ENCODE measurements at places on chromosomes 7 and 10.

DNA sequence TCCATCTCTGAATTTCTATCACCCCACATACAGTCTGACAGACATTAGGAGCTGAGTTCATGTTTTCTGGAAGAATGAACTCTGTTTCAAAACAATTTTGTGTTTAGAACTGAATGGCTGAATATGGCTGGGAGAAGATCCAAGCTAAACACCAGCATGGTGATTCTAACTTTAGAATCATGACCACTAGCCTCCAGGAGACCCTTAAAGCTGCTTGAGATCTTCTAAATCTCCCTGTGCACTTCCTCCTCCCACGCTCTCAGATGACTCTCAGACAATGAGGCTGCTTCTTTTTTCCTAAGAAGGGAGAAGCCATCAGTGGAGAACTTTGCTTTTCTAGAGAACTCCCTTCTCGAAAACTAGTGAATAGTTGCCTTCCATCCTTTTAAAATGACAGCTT, 711.2 kb downstream of the GRID1 start:
- no peak for DNase-seq

DNA sequence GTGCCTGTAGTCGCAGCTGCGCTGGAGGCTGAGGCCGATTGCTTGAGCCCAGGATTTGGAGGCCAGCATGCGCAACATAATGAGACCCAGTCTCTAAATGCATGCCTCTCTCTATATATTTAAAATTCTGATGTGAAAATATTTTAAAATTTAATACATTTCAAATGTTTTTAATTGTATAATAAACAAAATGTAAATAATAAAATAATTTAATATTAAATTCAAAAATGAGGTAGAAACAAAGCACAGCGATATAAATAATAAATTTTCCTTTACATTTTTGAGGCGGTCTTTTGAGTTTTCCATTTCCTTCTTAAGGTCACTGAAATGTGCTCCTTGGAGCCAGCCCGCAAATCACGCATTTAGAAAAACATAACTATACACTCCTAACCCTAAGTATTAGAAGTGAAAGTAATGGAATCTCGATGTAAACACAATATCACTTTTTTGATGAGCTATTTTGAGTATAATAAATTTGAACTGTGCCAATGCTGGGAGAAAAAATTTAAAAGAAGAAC, 523 bp upstream of the CDK1 start:
- DNase-seq: no peak

- no peak for DNase-seq
Measured at GRCh38 chr7:76204147-76204546, 2.5 kb downstream of the SRRM3 start.

DNA sequence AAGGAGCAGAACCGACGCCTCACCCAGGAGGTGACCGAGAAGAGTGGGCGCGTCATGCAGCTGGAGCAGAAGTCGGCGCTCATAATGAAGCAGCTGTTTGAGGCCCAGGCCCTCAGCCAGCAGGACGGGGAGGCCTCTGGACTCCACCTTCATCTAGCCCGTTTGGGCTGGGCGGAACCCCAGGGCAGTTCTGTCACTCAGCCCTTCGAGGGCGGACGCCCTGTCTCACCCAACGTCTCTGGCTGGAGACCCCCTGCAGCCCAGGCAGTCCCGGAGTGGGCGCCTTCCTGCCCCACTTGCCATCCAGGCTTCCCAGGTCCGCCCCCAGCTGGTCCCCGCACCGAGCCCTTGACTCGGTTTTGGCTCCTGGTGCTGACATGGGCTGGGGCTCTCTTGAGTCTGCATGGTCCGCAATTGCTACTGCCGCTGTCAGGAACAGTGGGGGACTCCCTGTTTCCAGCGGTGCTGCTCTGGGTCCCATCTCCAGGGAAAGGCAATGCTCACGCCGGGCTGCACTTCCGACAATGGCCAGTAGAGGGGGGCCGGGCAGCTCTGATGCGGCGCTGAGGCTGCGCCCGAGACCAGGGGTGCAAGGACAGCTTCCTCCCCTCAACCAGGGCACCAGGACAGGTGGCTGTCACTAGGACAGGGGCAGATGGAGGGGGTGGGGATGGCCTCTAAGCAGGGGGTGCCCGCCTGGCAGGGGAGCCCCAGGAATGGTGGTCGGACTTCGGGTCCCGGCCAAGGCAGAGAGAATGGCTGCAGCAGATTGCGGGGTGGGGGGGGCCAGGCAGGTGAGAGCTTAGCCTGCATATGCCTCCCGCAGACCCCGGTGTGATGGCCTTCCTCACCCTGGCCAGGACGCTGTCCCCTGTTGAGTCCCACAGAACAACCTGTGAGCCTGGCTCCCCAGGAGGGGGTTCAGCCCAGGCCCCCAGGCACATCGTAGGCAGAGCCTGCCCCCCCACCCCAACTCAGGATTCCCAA, 71.2 kb upstream of the KCTD7 start:
- no peak for DNase-seq

GRCh38 chr7:40315277-40315676, 180.5 kb downstream of the SUGCT start:
- no peak for DNase-seq

GRCh38 chr7:31058688-31059087, 6.6 kb downstream of the ADCYAP1R1 start:
- DNase-seq: no peak

DNA sequence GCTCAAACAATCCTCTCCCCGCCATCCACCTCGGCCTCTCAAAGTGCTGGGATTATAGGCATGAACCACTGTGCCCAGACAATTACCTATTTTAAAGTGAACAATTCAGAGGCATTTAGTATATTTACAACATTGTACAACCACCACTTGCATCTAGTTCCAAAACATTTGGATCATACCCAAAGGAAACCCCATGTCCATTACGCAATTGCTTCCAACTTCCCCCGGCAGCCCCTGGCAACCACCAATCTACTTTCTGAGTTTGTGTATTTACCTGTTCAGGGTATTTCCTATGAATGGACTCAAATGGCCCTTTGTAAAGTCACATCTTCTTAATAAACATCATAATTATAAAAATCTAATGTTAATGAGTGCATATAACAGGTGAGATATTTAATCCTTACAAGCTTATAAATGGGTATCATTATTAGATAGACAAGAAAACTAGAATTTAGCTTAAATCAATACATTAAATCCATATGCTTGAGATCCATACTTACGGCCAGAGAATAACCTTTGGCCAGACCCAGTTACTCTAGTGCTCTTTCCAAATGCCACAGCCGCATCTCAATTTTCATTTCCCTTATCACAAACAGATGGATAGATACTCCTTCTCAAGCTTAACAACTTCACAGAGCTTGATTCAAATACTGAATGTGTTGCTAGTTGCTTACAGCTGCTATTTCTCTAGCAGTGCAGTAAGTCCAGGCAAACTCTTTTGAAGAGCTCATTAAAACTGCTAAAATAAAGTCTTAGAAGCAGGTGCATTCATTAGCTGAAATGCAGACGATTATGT, 133.4 kb upstream of the MKLN1 start:
- DNase-seq: no peak

DNA sequence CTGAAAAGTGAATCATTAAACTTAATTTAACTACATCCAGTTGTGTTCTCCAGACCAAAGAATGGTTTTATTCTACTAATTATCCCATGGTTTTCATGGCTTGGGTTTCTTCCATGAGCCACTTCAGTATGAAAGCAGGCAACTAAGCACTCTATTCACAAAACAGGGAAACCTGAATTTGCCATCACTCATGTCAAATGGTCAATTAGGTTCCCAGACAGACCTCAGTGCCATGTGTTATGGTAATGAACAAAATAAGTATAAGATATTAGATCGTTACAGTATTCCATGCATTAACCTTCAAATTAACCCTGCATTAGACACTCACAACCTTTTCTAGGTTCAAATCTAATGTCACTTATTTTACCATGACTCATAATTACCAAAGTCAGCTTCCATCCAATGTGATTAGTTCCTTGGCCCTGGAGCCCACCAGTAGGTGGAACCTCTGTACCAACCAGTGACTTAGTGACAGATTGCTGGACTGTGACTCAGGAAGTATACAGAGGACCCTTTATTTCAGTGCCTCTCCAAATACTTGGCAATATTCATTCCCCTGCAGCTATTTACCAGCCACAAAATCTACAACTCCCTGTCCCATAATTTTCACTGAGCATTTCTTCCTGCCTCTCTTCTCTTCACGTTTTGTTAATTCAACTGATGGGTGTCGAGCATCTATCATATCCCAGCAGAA, 1270.2 kb upstream of the SORCS1 start:
- DNase-seq: no peak

DNA sequence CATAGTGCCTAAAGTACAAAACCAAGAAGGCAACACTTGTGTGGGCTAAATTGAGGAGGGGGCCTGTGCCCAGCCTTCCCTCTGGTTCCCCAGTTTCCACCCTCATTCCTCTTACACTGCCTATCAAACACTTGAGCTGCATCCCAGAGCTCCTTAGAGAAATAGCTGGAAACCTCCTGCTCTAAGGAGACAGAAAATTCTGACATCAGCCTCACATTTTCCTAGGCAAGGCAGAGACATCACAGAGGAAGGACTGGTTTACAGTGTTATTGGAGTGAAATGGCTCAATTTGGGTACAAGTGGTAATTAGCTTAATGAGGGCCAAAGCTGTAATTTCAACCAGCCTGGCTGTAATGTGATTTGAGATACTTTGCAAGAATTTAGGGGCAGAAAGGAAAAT, 192.3 kb upstream of the AOAH start:
- DNase-seq: no peak

- no peak for DNase-seq
Measured at GRCh38 chr10:86178401-86179152, 188.0 kb downstream of the GRID1 start.

DNA sequence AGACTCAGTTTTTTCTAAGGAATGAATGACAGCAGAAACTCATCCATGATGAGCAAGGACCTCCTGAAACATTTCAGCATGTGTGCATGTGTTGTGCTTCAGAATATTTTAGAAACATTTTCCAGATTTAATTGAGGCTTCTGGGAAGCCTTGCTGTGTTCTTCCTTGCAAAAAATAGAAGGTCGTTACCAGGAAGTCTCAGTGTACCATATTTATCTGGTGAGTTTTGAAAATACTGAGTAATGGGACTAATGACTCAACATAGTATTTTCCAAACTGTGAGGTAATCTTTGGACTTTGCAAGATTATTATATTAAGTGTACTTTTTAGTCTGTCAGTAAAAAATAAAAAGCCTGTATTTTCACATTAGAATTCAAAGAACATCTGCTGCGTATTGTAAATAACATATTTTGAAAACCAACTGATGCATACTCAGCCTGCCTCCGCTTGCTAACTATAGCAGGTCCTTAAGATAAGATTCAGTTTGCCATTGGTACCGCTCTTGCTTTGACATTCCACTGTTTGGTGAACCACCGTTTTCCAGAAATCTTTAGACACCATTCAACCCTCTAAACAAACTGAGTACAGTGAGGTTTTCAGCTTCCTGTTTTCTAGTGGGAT, 739.6 kb upstream of the GALNT17 start:
- DNase-seq: no peak

DNA sequence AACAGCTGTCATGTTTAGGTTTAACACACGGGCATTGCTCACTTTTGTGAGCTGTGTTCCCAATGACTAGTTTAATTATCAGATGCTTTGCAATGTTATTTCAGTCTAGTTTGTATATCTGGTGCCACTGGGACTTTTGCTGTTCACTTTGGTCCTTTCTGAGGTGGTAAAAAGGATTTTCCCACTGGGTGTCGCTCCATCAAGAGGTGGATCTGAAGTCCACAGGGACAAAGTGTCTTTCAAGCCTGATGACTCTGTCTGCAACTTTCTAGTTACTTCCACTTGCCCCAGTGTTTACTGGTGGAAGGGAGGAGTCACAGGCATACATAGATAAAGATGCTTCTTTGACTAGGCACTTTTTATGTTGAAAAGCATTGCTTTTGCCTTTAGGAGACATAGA, 242.2 kb downstream of the HGF start:
- DNase-seq: no peak

DNA sequence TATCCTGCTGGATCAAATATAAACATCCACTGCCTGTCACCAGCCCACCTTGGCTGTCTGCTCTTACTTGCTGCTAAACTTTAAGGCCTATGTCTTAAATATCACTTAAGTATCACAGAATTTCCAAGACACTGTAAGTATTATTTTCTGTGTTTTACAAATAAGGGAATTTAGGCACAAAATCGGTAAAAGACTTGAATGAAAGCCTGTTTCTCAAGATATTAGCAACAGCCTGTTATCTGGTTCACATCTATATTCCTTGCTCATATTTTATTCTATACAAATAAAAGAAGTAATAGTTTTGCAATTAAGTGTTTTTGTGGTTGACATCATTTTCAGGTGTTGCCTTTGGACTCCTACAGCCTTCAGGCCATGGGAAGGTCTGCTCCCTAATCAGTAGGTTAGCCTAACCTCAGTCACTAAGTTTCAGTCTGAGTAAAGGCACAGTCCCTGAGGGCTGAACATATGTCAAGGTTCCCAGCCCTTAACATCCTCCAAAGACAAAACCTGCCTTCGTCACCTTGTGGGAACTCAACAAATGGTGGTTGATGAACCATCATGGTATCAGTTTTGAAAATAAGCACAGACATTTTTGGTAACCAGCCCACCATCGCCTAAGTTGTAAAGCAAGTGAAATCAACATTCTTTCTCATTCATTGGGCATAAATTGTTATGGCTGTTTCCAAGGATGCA, 127.1 kb downstream of the CREB5 start:
- DNase-seq: no peak

DNA sequence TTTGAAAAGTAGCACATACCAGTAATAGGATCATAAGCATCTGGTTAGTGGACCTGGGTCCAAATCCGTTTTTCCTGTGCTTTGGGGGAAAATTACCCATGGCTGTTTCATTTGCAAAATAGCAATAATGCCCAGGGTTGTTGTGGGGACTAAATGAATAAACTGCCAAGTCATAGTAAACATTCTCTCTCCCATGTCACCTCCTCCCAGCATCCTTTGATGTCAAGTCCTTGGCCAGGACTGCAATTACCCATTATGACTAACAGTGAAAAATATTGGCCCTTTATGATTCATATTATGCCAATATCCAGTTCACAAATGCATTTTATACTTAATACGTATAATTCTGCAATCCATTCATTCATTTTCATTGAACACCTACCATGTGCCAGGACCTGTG, 23.0 kb downstream of the TOMM7 start:
- no peak for DNase-seq
